ENCODE measurements at places on chromosomes 6 and 20.

GRCh38 chr20:58526411-58526810, 11.2 kb upstream of the APCDD1L start:
- no peak for DNase-seq

- DNase-seq, result no peak
Measured at GRCh38 chr20:53190225-53190624, 218.1 kb downstream of the TSHZ2 start.

GRCh38 chr6:14865531-14866100, 380.3 kb upstream of the JARID2 start:
- peak; percentile 56 for DNase-seq

DNA sequence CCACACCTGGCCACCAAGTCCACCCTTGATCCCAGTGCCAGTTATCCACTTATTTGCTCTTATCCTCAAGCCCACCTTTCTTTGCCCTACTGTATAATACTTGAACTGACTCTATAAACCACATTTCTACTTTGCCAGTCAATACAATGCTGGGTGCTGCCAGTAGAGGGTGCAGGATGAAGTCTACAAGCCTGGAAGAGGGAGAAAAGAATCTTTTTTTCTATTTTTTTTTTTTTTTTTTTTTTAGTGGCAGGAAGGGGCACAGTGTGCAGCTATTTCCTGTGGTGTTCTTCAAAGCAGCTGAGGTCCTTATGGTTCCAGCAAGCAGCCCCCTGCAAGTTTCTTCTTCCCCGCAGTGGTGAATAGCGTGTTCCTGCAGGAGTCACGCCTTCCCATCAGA, 22.2 kb upstream of the GABRR1 start:
- DNase-seq, result no peak

- peak; percentile 3 for DNase-seq
Measured at GRCh38 chr20:23162887-23163286, 76.8 kb upstream of the CD93 start.

- no peak for DNase-seq
Measured at GRCh38 chr20:47427746-47428145, 71.2 kb upstream of the ZMYND8 start.

DNA sequence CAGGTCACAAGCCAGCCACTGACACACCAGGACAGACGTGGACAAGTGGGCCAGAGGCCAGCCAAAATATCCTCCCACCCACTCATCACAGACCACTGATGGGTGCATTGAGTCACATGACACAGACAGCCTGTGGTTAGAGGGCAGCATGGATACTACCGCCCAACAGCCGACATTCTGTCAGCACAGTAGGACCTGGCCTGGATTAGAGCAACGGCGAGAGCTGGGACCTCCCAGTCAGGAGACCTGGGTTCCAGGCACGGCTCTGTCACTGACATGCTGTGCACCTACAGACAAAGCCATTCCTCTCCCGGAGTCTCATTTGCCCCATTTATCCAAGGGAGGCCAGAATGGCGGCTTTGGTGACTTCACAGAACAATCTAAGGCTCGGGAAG, 8.0 kb downstream of the ZNF335 start:
- no peak for DNase-seq

DNA sequence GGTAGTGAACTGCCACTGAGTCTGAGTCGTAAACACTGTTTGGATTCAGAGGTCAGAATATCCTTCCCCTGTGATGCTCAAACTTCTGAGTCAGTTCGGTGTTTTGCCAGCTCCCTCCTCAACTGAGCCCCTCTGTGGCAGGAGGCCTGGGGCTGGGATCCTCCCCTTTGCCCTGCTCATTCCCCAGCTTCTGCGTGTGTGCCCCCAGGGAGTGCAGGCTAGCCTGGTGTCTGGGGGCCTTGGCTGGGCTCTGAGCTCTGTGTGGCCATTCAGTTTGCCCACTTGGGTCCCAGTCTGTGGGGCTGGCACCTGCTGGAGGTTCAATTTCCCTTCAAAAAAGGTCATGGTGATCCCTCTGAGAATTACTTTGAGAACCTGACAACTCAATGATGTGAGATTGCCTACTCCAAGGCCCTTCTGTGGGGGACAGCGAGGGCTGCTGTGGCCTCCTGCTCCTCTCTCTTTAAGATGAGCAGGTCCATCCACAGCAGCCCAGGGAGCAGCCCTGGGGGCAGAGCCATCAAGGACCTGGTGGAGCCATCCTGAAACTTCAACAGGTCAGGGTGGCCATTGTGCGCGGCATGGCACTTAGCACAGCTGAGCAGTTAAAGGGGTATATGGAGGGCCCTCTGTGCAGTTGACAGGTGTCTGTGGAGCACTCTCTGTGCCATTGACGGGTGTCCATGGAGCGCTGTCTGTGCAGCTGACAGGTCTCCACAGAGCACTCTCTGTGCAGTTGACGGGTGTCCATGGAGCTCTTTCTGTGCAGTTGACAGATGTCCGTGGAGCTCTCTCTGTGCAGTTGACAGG, 147.2 kb downstream of the SYCP2 start:
- no peak for DNase-seq

- DNase-seq, result peak; percentile 11
Measured at GRCh38 chr6:137370871-137371633, 123.1 kb downstream of the OLIG3 start.

GRCh38 chr6:158938811-158939254, 61.2 kb downstream of the RSPH3 start:
- DNase-seq, result no peak

- no peak for DNase-seq
Measured at GRCh38 chr20:50429412-50429811, 80.8 kb upstream of the PTPN1 start.

- peak; percentile 54 for DNase-seq
Measured at GRCh38 chr20:6769903-6770785, 2.7 kb downstream of the BMP2 start.

GRCh38 chr6:110101885-110102284, 77.6 kb downstream of the WASF1 start:
- no peak for DNase-seq

DNA sequence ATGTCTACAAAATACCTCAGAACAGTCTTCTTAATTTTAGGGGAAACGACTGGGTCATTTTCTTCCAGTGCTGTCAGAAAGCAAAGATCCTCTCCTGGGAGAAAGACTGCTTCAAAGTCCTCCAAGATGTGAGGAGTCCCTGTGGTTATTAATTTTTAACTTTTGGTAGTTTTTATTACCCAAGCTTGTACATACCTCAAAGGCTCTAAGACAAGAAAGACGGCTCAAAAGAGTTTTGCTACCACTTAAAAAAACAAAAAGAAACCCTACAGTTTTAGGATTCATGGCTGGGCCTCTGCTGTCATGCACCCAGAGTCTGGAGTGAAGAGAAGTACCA, 56.1 kb upstream of the APCDD1L start:
- DNase-seq, result no peak

- DNase-seq, result no peak
Measured at GRCh38 chr20:43492101-43492500, 15.4 kb upstream of the L3MBTL1 start.

GRCh38 chr6:150599199-150600009, at the start of gene PLEKHG1:
PLEKHG1 (plus strand) TSS chr6:150599885; CDS start chr6:150733682, 133,797 bp downstream.
- peak; percentile 94 for DNase-seq

GRCh38 chr20:21101453-21101931, 4.7 kb downstream of the LINC00237 start:
- DNase-seq, result no peak

Measured in stomach (tissue), 19 donors.